ENCODE measurements at places on chromosomes 12 and 14.

DNA sequence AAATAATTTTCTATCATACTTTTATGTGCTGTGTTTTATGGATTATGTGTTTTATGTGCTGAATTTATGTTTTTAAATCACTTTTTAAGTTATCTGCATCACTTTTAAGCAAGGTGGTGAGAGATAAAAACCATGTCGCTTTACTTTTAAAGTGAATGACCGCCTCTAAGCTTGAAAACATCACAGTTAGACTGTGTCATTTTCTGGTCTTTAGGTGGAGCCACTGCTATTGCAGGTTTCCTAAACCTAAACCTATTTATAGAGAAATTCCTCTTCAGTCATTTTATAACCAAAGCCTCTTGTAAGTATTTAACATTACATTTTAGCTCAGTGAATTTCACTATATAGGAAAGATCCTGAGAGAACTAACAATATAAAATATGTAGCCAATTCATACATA, 21.0 kb upstream of the MDM2 start:
- no peak for DNase-seq

GRCh38 chr12:102390068-102390467, 90.3 kb downstream of the IGF1 start:
- DNase-seq = no peak

- no peak for DNase-seq
Measured at GRCh38 chr12:24993793-24994192, 44.9 kb upstream of the BCAT1 start.

GRCh38 chr14:65377576-65377975, 35.0 kb upstream of the FUT8 start:
- DNase-seq = no peak

GRCh38 chr14:94109915-94110250, 653 bp upstream of the IFI27 start:
- no peak for DNase-seq

DNA sequence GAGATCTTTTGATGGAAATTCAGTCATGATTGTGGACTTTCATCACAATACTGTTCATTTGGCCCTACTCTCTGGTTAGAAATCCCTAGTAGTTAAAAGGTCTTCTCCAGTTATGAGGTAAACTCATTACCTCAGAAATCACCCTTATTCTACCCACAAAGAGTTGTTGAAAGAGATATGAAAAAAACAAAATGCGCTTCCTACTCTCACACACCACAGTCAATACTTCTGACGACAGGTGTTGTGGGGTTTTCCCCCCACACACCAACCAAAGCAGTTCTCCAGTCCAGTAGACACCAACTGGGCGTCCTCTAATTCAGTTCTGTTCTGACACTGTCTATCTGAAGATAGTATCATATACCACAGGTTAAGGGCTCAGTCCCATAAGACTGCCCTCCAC, 54.9 kb downstream of the TRMT5 start:
- DNase-seq = no peak

DNA sequence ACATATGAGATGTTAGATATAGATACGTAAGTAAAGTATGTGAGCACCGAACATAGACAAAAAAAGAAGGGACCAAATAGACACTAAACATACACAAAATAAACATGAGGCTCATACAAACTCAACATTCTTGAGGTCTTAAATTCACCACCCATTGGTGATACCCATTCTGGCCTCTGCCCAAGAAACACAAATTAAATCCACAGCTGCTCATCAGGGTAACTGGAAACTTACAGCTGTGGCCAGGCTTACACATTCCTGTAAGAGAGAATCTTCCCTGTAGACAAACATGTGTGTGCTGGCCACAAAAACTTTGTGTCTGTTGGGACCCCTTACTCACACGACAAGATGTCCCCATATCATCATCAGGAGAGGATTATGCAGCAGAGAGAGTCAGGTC, 22.4 kb downstream of the MAGOHB start:
- DNase-seq = no peak

- no peak for DNase-seq
Measured at GRCh38 chr14:35341751-35342488, 49.7 kb downstream of the PSMA6 start.
